ENCODE measurements at places on chromosomes 4 and X.

- DNase-seq: no peak
Observed at GRCh38 chrX:38089173-38089982, 83.0 kb downstream of the SYTL5 start.

DNA sequence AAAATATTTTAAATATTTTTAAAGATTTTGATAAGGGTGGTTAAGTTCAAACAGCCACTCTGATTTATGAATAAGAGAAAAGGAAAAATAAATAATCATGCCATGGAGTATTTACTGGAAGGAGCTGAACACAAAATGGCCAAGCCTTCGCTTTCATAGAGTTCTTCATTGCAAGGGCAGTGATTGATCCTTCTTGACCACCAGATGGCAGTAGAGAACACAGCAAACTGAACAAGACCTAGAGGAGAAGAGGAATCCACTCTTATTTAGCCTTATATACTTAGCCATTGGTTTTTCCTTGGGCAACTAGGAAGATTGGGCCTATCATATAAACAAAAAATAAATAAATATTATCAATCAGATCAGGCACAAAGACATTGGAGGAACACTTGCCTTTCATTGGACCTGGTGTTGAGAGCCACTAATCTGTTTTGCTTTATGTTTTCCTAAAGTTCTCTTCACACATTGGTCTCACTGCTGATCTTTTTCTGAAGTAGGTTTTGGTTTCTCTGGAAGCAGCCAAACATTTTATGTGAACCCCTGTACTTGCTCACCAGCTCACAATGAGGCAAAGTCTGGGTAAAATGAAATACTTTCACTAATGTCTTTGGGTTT lies 58.1 kb upstream of the PARM1 start:
- DNase-seq: peak; percentile 52

- DNase-seq: no peak
Observed at GRCh38 chrX:150100261-150100660, 162.0 kb upstream of the EOLA2 start.

DNA sequence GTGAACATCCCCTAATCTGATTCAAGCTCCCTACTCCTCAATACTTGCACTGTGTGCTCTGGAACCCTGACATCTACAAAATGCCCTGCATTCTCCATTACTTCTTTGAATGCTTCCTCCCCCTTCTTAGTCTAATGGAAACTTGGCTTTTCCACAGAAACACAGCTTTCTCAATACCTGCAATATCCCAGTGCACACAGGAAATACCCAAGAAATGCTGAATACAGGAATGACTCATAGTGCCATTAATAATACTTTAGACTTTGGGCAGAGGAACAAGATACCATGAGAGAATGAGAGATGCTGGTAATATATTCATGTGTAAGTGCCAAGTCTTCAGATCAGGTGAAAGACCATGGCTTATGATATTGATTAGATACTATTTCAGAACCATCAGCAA lies 5.6 kb downstream of the QRFPR start:
- no peak for DNase-seq

GRCh38 chr4:151629097-151629783 lies 131.6 kb downstream of the GATB start:
- DNase-seq: no peak

- DNase-seq: no peak
Observed at GRCh38 chr4:155759372-155760252, 791 bp downstream of the GUCY1B1 start.

DNA sequence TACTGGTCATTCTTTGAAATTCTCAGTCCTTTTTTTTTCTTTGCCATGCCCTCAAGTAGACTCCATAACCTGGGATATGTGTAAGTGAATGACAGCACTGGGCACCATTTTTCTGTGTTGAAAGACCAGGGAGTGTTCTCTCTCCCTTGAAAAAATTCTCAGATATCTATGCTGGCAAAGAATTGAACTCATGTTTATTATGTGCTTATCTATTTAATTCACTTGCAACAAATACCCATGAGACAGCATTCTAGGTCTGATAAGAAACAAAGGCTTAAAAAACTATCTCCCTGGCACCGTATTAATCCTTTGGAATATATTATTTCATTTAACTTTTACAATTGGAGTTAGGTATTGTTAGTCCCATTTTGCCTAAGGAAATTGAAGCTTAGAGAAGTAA lies 36.7 kb downstream of the LARP7 start:
- DNase-seq: no peak

DNA sequence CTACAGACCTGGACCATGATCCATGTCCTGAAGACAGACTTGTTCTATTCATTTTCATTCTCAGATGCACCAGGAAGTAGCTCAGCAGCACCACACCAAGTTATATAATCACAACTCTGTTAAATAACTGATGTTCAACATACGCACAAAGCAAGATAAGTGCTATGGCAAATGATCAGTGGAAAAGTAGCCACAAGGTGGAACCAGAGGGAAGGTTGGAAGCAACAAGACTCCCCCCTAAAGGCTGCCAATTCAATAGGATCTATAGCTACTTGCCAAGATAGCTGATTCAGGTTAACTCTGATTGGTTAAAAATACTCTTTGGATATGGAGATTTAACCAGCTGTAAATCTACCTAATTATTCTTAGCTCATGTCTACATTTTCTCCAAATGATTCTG lies 23.7 kb upstream of the FAM47B start:
- DNase-seq: no peak

DNA sequence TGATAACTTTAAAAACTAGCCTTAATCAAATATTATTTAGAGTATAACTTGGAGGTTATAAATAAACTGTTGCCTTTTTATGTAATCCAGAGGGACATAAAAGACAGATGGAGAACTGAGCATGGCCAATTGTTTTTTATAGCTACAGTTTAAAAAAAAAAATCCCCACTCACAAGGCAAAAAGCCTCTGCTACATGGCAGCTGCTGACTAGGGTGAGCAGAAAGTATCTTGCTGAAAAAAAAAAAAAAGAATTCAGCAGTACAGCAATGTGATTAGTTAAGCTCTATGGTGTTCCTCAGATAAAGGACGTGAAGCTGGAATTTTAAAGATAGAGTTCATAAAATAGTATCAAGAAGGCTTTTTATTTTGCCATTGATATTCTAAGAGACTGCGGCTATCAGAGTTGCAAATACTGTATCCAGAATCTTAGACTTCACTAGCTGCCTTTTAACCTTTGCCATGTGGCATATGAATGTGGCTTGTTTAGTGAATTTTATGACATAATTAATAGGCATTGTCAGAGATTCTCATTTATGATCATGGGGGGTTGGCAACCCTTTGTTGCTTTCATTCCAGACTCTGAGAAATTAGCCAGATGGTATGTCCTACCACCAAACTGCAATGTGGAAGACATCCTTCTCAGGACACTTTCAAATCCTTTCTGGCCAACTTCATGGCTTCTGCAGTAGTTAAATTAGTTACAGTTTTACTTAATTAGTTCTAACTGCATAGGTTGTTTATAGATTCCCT lies 498.0 kb downstream of the STPG2 start:
- no peak for DNase-seq

DNA sequence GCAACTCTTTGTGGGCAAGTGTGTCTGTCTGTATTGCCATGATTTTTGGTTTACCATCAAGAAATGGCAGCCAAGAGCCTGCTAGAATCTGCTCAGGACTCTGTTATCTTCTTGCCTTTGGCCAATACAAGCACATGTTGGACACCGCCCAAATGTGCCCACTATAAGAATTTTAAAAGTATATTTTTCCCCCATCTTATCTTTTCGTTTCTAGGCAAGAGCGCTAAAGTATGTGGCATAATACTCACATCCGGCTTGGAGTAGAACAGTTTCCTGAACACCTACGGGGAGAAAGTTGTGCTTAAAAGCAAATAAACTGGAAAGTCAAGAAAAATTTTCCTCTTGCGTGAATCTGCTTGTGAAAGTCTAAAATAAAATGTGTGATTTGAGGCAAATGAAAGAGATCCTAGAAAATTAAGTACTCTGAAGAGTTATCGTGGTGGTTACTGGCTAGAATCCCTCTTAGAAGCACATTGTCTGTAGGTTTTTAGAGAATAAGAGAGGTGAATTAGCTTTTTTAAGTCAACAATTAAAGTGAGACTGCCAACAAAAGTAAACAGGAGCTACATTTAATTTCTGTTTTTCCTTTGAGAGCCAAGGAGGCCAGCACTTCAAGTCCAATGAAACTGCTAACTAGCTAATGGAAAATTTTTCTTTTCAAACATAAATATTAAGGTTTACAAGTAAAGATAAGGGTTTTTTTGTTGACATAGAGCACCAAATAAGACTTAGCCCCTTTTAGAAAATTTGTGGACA lies 220.2 kb downstream of the SOWAHB start:
- no peak for DNase-seq

GRCh38 chrX:52983321-52984000 lies 25.1 kb upstream of the FAM156A start:
- DNase-seq: no peak

- no peak for DNase-seq
Observed at GRCh38 chrX:52979993-52980392, 21.7 kb upstream of the FAM156A start.

GRCh38 chr4:78764498-78764961 lies 11.6 kb upstream of the BMP2K start:
- DNase-seq: no peak

GRCh38 chr4:56475917-56476316 lies 8.5 kb downstream of the SRP72 start:
- DNase-seq: no peak

- DNase-seq: no peak
Observed at GRCh38 chr4:150280081-150280895, 202.0 kb downstream of the DCLK2 start.

- DNase-seq: no peak
Observed at GRCh38 chr4:120096508-120097297, 30.1 kb upstream of the MAD2L1 start.

GRCh38 chr4:7193030-7193958 lies 956 bp downstream of the SORCS2 start:
- DNase-seq: no peak

DNA sequence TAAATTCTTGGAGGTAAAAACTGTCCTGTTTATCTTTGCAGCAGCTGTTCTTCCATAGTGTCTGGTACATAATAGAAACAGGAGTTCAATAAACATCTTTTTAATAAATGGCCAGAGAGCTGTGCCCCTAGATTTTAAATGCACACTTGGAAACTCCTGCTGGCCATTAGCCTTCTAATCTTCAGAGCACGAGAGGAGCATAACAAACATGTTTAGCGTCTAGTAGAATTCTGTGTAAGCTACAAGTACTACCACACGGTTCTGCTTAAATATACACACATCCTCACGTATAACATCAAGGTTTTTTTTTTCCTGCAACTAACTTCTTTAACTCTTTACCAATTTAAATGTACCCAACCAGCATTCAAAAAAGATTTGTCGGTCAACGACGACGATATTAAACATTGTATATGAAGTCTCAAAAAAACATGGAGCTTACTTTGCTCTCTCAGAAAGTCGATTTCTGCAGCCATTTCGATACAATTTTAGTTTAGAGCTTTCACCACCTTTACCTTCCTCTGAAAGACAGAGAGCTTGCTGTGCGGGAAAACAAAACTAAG lies 628 bp downstream of the SCLT1 start:
- no peak for DNase-seq
